ENCODE measurements at places on chromosomes 2 and 18.
A peak's percentile ranks its signal among the peaks of the same experiment; 100 is the strongest.

DNA sequence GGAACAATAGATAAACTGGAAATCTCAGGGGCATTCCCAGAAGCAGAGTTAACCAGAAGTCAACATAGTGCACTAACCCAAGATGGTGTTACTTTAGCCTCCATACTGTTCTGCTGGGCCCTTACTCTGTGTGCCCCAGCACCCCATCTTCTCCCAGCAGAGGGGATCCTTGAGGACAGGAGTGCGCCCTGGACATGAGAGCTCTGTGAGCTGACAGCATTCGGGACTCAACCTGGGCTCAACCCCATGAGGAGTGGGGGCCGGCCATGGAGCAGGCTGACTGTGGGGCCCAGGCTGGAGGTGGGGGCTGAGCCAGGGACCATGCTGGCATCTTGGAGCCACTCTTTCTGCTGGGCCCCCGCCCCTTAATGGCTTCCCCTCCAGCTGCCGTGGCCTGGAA is 156.3 kb upstream of the HS6ST1 start:
- DNase-seq: no peak

GRCh38 chr18:36297417-36298125 is at the start of gene FHOD3:
TSS of gene FHOD3 (plus strand) at chr18:36297713. CDS start at chr18:36297836, 123 bp downstream.
- no peak for DNase-seq

- no peak for DNase-seq
These were observed 172.5 kb downstream of the NBAS start for GRCh38 chr2:15388406-15389325.

DNA sequence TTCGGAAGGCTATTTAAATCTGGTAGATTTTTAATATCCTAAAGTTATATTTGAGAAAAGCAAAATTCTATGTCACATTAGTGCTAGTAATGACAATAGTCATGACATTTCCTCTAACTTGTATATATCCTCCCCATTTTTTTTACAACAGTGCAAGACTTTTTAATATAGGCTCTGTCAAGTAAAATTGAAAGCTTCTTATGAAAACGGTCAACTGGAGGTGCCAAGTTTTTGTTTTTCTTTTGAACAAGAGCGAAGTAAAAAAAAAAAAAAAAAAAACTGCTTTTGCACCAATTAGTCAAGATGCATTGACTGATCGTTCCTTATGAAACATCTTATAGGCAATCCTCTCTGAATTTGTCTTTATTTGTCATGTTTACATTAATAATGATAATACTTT is 389.3 kb downstream of the STK39 start:
- no peak for DNase-seq

GRCh38 chr2:64727013-64727767 is 73.5 kb upstream of the SERTAD2 start:
- DNase-seq: no peak

GRCh38 chr2:133606616-133607015 is 38.4 kb upstream of the NCKAP5 start:
- no peak for DNase-seq

DNA sequence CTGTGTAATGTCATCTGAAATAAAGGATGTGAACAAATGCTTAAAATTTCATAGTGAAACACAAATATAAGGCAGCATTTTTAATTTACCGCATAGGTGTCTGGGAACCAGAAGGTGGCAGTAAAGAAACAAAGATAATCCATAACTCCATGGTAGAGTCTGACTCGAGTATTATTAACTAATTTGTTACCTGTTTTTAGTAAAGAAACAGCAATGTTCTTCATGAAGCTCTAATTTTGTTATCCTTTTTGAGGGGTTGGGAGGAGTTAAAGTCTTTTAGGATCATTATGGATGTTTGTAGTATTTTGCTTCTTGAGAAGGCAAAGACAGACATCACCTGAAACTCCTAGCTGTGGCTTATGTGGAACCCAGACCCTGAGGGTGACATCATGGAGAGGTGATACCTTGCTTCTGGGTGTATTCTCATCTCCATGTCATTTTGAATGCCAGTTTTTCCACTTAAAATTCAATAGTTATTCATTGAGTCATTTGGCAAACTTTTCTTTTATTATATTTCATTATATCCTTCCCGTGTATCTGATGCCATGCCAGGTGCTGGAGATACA is 286.2 kb upstream of the EPAS1 start:
- no peak for DNase-seq

DNA sequence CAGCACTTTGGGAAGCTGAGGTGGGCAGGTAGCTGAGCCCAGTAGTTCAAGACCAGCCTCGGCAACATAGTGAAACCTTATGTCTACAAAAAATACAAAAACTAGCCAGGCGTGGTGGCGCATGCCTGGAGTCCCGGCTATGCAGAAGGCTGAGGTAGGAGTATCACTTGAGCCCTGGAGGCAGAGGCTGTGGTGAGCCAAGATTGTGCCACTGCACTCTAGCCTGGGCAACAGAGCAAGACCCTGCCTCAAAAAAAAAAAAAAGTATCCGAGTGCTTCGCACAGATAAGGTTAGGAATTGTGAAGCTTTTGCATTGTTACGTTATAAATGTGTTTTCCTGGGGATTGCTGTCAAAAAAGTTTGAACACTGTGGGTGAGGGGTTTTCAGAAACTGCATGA is 4.1 kb downstream of the CTDSP1 start:
- DNase-seq: no peak

DNA sequence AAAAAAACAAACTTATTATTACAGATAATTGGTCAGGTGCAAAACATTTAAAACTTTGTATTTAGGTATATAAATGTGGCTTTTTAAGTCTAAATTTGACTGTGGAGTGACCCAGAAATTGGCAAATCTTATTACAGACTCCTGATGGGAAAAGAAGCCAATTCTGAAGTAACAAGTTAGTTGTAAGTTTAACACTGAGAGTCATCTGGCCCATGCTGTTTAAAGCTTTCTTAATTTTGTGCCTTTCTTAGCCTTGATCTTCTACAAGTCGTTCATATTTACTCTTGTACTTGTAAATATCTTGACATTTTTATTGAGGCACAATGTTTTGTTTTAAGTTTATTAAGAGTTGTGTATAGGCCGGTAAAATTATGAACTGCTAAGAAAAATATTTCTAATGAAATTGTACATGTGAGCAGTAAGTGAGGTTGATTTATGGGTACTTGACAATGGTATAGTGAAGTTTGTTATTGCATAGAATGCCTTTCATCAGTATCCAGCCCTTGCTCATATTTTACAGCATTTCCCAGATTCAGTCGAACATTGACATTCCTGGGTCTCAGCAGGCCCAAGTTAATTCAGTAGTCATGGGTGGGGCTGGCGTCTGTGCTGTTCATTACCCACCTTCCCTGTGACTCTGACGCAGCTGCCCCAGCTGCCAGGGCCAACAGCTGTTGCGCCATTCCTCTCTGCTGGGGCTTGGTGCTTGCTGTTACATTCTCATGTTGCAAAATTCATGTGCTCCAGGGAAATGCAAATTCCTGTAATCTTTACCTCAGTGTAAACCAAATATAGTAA is 121.4 kb downstream of the ZNF236 start:
- no peak for DNase-seq

GRCh38 chr2:226420646-226421045 is 379.0 kb downstream of the IRS1 start:
- no peak for DNase-seq

DNA sequence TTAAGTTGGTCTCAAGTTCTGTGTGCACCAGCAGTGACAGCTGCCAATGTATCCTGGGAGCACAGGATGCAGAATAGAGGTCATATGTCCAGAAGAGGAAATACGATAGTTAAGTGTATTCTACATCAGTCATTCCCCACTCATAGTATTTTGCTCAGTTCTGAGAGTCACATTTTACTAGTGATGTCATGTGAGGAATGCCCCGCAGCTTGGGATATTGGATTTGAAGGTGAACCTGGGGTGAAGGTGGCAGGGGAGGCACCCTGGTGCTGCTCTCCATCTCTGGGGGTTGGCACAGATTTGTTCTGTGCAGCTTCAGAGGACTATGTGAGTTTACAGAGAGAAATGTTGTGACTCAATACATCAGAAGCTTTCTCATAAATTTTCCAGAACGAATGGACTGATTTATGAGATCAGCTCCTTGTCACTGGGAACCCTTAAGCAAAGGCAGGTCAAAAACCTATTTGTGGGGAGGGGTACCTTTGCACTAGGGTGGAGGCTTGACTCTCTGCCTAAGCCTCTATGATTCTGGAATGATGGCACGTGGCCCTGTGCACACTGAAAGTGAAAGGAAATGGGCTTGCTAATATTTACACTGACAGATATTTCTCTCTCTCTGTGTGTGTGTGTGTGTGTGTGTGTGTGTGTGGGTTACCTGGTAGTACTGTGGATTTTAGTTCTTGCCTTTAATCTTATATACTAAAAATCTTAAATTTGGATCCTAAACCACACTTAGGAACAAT is 95.9 kb downstream of the NEB start:
- DNase-seq: peak; percentile 18

- DNase-seq: no peak
These were observed 178.0 kb upstream of the FN1 start for GRCh38 chr2:215613888-215614287.

GRCh38 chr18:78992041-78993011 is 12.7 kb downstream of the SALL3 start:
- DNase-seq: no peak

- no peak for DNase-seq
These were observed 332.0 kb downstream of the CYRIA start for GRCh38 chr2:16333681-16334080.

- DNase-seq: no peak
These were observed 45.1 kb downstream of the CDH19 start for GRCh38 chr18:66558773-66559172.

DNA sequence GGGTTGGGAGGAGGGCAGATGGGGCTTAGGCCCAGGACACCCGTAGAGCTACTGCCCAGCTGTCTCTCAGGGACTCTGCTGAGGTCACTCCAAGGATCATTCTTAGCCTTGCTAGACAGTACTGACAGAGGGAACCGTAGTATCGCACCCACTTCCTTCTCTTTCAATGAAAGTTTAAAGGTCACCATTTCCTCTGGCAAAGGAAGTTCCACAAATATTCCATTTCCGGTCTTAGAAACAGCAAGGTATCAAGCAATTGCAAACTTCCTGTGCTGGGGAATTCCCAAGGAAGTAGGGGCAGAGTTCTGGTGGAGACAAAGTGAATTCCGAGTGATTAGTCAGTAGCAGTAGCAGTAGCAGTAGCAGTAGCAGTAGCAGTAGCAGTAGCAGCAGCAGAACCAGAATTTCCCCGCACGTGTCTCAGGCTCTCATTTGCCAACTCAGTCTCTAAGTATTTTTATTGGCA is 24.7 kb downstream of the IL1B start:
- DNase-seq: no peak

DNA sequence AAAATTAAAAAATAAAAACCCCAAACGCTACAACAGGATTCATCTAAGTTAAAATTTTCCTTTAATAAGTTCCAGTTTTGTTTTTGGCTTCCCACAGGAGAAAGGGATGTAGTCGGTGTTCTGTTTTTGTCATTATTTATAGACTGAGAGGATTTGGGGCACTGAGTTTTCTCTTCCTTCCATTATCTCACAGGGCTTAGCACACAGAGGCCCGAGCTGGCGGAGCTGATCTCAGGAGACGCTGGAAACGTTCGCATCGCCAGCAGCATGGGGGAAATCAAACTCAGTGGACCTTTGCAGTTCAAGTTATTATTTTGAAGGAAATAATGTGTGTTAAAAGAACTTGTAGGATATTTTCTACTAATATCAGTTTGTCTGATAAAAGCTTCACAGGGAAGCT is 669.7 kb upstream of the SALL3 start:
- DNase-seq: no peak

GRCh38 chr2:3492951-3493614 is 26.2 kb downstream of the ADI1 start:
- DNase-seq: no peak

All from naive thymus-derived CD8-positive, alpha-beta T cell (primary cell).